Cardiac atrium fibroblast (primary cell): ENCODE measurements at places on chromosomes 7 and 10. TPM values are rescaled to one million over a fixed set of nuclear protein-coding genes. Genes with fewer than 3 reads are reported as not detected.

Gene FFAR4
- total RNA-seq, result not detected in 2 replicates

Gene GHRHR
- not detected in 2 replicates for total RNA-seq

Gene CHPF2
- total RNA-seq, result 89.0 and 110 TPM in 2 replicates

Gene TBX20
- 49.5 and 54.4 TPM in 2 replicates for total RNA-seq

Gene NCF1
- total RNA-seq, result 0.32 TPM in 1 of 2 replicates, not detected in the other

Gene FAS
- total RNA-seq, result 21.3 and 36.0 TPM in 2 replicates

Gene KLLN
- total RNA-seq, result 0.54 and 0.97 TPM in 2 replicates

Gene FKBP6
- not detected in 2 replicates for total RNA-seq

Gene PNLIPRP1
- not detected in 2 replicates for total RNA-seq

Gene CTAGE6
- not detected in 2 replicates for total RNA-seq

Gene ZPBP
- total RNA-seq, result not detected in 2 replicates

Gene GIMAP5
- total RNA-seq, result 1.3 TPM in 1 of 2 replicates, not detected in the other

Gene TRPV5
- total RNA-seq, result not detected in 2 replicates
